ENCODE measurements at places on chromosomes 4 and X. TPM values are rescaled to one million over a fixed set of nuclear protein-coding genes. Genes with fewer than 3 reads are reported as not detected.
A peak's percentile ranks its signal among the peaks of the same experiment; 100 is the strongest.

- no peaks in the 10 kb centered on the region for H3K27me3 ChIP-seq
- no peaks in the 10 kb centered on the region for H3K4me1 ChIP-seq
- no peak overlapping the region for H3K27ac ChIP-seq
- DNase-seq = no peak
- H3K4me3 ChIP-seq = no peak overlapping the region
Measured at GRCh38 chr4:8133897-8134563, 24.6 kb downstream of the ABLIM2 start.

- peak overlapping the region; percentile 19 for H3K27ac ChIP-seq
- H3K4me3 ChIP-seq = no peak overlapping the region
- H3K36me3 ChIP-seq = no peaks in the 10 kb centered on the region
- no peaks in the 10 kb centered on the region for H3K27me3 ChIP-seq
Measured at GRCh38 chr4:173264684-173265185, 69.4 kb downstream of the HMGB2 start.

- peaks cover 16% of the 10 kb centered on the region for H3K27me3 ChIP-seq
- no peaks in the 10 kb centered on the region for H3K36me3 ChIP-seq
- no peak overlapping the region for H3K4me3 ChIP-seq
- no peak for DNase-seq
Measured at GRCh38 chr4:133157460-133158160, 8.5 kb downstream of the PCDH10 start.

DNA sequence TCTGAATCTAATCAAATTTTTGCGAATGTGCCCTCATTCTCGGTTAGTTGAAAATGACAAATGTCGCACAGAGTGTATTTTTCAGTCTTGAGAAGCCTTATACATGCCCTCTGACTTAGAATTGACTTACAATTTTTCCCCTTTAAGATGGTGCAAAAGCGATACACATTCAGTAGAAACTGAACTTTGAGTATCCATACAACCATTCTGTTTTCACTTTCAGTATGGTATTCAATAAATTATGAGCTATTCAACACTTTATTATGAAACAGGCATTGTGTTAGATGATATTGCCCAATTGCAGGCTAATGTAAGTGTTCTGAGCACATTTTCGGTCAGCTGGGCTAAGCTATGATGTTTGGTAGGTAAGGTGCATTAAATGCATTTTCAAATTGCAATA, 43.4 kb downstream of the SLC9A7 start:
- H3K4me1 ChIP-seq = no peaks in the 10 kb centered on the region
- no peaks in the 10 kb centered on the region for H3K27me3 ChIP-seq
- H3K27ac ChIP-seq = no peak overlapping the region
- no peak for DNase-seq

DNA sequence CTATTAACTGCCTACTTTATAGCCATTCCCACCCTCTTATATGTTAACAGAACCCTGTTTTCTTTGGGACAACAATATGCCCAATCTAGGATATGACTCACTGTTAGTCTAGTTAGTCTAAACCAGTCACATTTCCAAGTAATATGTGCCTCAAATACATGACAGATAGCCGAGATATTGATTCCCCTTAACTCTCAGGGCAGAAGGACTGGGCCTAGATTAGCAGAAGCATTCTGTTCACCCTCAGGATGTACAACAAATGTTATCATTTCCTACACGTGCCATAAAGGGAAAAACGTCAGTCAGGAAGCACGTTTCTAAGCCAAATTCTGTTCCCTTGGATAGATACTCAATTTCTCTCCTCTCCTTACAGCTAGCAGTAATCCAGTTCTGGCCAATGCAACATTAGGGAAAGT, 114.1 kb downstream of the SLC10A7 start:
- H3K36me3 ChIP-seq = no peaks in the 10 kb centered on the region
- no peaks in the 10 kb centered on the region for H3K27me3 ChIP-seq
- H3K4me1 ChIP-seq = no peaks in the 10 kb centered on the region
- no peak overlapping the region for H3K27ac ChIP-seq
- peak; percentile 24 for DNase-seq
- H3K4me3 ChIP-seq = no peak overlapping the region

DNA sequence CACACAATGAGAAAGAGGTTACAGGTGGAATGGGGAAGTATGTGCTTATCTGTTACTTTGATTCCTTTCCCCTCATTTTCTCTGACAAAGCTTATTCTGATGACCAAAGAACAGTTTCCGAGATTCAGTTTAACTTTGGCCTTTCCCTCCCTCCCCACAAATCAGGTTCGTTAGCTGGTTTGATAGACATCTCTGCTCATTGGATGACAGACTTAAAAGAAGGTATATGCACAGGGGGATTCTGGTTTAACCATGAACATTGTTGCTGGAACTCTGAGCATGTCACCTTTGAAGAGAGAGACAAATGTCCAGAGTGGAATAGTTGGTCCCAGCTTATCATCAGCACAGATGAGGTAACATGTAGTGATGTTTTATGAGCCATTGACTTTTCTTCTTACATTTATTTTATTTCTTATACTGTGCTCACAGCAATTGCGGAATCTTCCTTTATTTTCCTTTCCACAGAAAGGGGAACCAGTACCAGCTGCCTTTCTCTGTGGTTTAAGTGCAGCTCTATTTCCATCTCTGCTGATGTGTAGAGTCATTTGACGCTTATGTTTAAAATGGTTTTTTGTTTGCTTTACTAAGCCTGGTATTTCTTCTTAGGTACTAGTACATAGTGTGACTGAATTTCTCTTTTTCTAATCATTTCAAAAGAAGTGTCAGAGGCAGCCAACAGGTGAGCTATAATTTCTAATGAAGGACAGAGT, 125.0 kb downstream of the AKAP4 start:
- no peak overlapping the region for H3K4me3 ChIP-seq
- no peaks in the 10 kb centered on the region for H3K4me1 ChIP-seq
- H3K27me3 ChIP-seq = peaks cover 3% of the 10 kb centered on the region
- no peak for DNase-seq

- no peak for DNase-seq
- no peaks in the 10 kb centered on the region for H3K36me3 ChIP-seq
- H3K4me3 ChIP-seq = no peak overlapping the region
- no peaks in the 10 kb centered on the region for H3K4me1 ChIP-seq
- no peaks in the 10 kb centered on the region for H3K27me3 ChIP-seq
- no peak overlapping the region for H3K27ac ChIP-seq
Measured at GRCh38 chrX:150196285-150196684, 166.8 kb upstream of the MAMLD1 start.

DNA sequence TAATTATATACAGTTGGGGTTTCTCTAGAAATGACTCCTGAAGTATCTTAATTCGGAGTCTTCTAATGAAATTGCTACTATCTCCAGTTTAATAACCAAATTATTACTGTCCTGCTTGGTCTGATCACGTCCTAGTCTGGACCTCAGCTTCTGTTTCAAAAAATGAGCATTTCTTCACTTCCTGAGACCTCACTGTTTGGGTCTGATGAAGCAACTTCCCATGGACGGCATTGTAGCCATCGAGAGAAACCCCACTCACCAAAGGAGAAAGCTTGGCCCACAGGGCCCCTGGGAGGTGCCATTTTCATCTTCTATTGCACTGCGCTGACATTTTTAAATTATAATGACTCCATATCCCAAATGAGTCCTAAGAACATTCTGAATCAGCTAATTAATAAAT, 178.0 kb downstream of the MGST2 start:
- DNase-seq = no peak
- H3K4me1 ChIP-seq = peaks cover 6% of the 10 kb centered on the region
- H3K27ac ChIP-seq = no peak overlapping the region
- H3K36me3 ChIP-seq = no peaks in the 10 kb centered on the region
- H3K27me3 ChIP-seq = no peaks in the 10 kb centered on the region

DNA sequence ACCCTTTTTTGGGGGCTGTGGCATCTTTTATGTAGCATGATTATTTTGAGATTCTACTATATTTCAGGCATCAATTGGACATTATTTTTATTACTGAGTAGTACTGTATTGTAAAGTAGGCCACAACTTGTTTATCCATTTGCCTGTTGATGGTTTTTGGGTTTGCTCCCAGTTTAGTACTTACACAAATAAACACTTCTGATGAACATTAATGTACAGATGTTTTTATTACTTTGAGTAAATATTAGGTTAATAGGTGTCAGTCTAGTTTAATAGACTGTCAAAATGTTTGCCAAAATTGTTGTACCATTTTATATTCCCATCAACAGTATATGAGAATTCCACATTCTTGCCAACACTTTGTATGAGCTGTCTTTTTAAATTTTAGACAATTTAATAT, 214.9 kb upstream of the MAD2L1 start:
- no peaks in the 10 kb centered on the region for H3K4me1 ChIP-seq
- H3K36me3 ChIP-seq = no peaks in the 10 kb centered on the region
- no peak overlapping the region for H3K27ac ChIP-seq
- DNase-seq = no peak
- no peaks in the 10 kb centered on the region for H3K27me3 ChIP-seq

DNA sequence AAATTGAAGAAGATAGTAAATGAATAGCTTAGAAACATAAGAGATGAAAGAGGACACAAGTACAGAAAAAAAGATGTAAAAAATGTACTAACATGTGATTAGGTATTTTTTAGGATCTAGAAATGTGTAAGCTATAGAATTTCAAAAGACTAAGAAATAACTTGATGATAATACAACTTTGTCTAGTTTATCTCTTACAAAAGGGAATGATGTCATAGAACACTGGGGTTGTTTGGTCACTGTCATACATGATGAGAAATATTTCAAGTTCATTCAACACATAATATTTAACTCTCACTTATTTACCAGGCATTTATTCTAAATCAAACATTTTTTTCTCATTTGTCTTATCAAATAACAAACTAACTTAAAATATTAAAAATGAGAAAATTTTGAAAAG, 18.5 kb downstream of the STBD1 start:
- no peaks in the 10 kb centered on the region for H3K36me3 ChIP-seq
- no peak for DNase-seq
- no peak overlapping the region for H3K27ac ChIP-seq
- no peaks in the 10 kb centered on the region for H3K27me3 ChIP-seq
- H3K4me1 ChIP-seq = no peaks in the 10 kb centered on the region

DNA sequence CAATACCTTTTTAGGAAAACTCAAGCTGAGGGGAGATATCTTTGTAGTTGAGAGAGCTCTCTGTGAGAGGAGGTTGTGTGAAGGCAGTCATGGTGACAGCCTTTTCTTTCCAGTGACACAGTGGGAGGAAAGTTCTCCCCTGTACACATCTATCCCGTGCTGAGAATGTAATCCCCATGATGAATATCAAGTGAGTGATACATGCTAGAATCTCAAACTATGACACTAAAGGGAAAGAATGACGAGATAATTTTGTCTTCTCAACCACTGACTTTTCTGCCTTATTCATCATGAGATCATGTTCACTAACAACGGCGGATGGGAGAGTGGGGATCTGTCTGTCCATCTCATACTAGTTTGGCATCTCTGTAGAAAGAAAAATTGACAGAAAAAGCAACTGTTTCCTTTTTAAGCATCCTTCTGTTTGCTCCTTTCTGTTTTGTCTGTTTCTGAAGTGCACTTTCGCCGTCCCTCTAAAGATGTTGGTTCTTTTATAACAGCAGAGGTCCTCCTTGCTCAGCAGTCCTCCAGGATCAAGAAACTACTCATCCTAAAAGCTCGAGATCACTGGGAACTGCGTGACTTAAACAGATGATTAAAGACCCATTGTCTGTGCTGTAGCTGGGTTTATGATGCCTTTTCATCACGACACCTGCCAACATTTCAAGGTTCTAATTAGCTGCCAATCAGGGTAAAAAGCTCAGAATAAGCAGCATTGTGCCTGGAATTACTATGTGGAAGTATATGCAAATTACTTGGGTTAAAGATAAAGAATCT, 137.6 kb downstream of the DCK start:
- no peaks in the 10 kb centered on the region for H3K4me1 ChIP-seq
- H3K4me3 ChIP-seq = no peak overlapping the region
- DNase-seq = peak; percentile 22
- H3K27ac ChIP-seq = no peak overlapping the region
- H3K36me3 ChIP-seq = no peaks in the 10 kb centered on the region
- no peaks in the 10 kb centered on the region for H3K27me3 ChIP-seq

GRCh38 chrX:100720301-100720700, 11.6 kb downstream of the SYTL4 start:
- no peaks in the 10 kb centered on the region for H3K4me1 ChIP-seq
- no peak overlapping the region for H3K4me3 ChIP-seq
- H3K27ac ChIP-seq = no peak overlapping the region
- no peak for DNase-seq
- no peaks in the 10 kb centered on the region for H3K27me3 ChIP-seq

DNA sequence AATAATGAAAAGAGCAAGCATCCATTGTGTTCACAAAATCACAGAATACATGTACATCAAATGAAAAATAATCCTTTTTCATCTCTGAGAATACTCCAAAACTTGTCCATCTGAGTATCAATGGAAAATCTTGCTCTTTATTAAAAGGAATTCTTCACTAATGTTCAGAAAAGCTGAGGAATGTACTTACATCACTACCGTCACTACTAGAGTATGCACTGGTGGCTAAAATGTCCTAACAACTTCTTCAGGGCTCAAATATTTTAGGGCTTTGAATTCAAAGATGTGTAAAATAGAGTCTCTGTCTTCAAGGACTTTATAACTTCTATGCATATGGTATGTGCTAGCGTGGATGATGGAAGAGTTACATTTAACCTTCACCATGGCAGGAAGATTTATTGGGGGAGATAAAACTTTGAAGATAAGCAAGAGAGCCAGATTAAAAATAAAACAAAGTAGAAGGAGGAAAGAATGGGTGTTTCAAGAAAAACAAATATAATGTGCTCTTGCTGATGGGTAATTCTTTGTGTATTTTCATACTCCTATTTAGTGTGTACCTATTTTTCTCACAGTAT, 55.1 kb downstream of the DMD start:
- no peak overlapping the region for H3K4me3 ChIP-seq
- no peaks in the 10 kb centered on the region for H3K36me3 ChIP-seq
- no peaks in the 10 kb centered on the region for H3K27me3 ChIP-seq
- no peak overlapping the region for H3K27ac ChIP-seq
- no peaks in the 10 kb centered on the region for H3K4me1 ChIP-seq
- no peak for DNase-seq

- DNase-seq = no peak
- no peaks in the 10 kb centered on the region for H3K36me3 ChIP-seq
- H3K27ac ChIP-seq = no peak overlapping the region
- no peaks in the 10 kb centered on the region for H3K4me1 ChIP-seq
Measured at GRCh38 chrX:110432091-110432905, 73.7 kb downstream of the RTL9 start.

DNA sequence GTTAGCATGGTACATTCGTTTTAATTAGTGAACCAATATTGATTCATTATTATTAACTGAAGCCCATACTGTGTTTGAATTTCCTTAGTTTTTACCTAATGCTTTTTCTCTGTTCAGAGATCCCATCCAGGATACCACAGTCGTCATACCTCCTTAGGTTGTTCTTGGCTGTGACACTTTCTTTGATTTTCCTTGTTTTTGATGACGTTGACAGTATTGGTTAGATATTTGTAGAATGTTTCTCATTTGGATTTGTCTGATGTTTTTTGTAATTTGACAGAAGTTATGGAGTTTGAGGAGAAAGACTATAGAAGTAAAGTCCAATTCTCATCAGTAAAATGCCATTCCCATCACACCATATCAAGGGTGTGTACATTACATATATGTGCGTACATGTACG, 16.2 kb upstream of the RAP2C start:
- no peaks in the 10 kb centered on the region for H3K36me3 ChIP-seq
- H3K4me1 ChIP-seq = no peaks in the 10 kb centered on the region
- H3K27me3 ChIP-seq = no peaks in the 10 kb centered on the region
- no peak overlapping the region for H3K27ac ChIP-seq

The STPG2 gene
- total RNA-seq = 0.89 TPM

The CD38 gene
- 4.0 TPM for total RNA-seq

The POU3F4 gene
- total RNA-seq = not detected

The UVSSA gene
- total RNA-seq = 35.4 TPM
